Breast epithelium (tissue), 4 donors: ENCODE measurements at places on chromosomes 7 and 10.

- DNase-seq = no peak
These were observed 38.4 kb upstream of the ZNF138 start for GRCh38 chr7:64755865-64756264.

GRCh38 chr7:47962262-47962661 lies 14.0 kb upstream of the PKD1L1 start:
- DNase-seq = no peak

GRCh38 chr7:45085619-45086200 lies 3.1 kb downstream of the NACAD start:
- no peak for DNase-seq

DNA sequence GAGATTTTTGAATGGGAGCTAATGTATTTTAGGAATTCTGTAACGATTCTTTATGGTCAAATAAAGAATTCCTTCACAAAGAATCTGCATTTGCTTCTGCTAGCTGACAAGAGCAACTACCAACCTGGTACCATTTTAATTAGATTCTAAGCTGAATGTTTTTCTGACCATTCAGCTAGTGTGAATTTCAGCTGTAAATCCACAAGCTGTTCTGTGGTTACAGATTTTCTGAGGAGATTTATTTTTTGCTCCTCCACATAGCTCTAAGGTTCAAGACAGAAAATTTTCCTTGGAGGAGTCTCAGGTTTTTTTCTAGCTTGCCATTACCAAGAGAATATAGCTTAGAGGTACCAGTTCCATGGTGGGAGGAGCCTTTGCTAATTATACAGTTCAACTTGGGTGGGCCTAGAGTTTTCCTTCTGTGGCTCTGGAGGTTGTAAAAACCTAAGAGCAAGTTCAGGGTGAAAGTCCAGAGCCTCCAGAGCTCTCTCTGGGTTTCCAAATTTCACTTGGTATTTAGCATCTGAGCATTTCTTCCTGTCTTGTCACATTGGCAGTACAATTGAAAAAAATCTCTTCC lies 120.1 kb downstream of the JAZF1 start:
- DNase-seq = no peak

GRCh38 chr10:78313636-78314035 lies 280.0 kb downstream of the RPS24 start:
- no peak for DNase-seq

DNA sequence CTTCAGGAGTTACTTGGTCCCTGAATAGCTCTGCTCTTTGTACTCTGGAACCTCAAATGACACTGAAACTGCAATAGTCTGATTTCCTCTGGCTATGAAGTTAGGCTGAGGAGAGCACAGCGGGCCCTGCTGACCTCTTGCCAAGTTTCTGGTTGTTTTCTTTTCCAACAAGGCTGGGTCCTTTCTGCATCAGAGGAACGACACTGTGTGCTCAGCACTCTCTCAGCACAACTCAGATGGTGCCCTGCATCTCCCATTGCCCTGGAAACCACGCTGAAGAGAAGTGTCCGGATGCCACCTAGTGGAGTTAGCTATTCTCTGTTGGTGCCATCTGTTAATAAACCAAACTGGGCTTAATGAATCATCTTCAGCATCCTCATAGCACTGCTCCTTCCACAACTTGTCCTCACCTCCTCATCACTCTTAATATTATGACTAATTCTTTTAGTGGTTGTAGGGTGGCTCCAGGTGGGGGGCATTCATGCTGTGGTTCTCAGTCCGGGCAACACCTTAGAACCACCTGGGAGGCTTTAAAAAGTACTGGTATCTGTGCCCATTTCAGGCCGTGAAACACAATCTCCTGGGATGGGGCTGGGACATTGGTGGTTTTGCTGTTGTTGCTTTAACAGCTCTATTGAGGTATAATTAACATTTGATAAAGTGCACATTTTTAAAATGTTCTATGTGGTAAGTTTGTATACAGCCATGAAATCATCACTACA lies 8.2 kb upstream of the EFCAB10 start:
- no peak for DNase-seq

- DNase-seq = peak; percentile 8
These were observed 113.6 kb upstream of the RET start for GRCh38 chr10:42963312-42963711.

DNA sequence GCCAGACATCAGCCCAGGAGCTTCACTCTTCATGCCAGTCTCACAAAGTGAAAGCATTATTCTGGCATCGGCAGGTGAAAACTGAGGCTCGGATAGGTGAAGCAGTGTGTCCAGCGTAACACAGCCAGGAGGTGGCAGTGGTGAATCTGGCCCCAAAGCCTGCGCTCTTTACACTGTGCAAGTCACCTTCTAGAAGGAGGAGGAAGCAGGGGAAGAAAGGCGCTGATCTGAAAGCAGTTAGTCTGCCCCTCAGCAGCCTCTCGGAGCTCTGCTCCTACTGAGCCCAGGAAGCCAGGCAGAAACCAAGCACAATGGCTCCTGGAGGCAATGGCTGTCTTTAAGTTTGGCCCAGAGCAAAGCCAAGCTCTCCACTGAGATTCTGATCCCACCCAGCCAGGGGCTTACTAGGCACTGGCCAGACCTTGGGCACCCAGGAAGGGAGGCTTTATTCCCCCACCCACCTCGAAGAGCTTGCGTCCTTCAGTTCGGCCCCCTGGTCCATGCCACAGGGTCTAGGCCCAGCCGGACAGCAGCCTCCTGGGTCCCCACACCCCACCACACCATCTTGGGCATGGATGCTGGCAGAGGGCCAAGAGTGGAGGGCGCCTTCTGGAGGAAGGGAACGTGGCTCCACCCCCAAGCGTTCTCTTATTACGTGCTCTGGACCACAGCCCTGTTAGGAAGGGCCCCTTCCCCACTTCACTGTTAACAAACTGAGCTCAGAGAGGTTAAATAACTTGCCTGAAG lies 104.5 kb downstream of the GRID1 start:
- no peak for DNase-seq
